ENCODE measurements at places on chromosomes 16 and 17.

- DNase-seq, result no peak
These were observed 2.5 kb downstream of the SGCA start for GRCh38 chr17:50168319-50168718.

DNA sequence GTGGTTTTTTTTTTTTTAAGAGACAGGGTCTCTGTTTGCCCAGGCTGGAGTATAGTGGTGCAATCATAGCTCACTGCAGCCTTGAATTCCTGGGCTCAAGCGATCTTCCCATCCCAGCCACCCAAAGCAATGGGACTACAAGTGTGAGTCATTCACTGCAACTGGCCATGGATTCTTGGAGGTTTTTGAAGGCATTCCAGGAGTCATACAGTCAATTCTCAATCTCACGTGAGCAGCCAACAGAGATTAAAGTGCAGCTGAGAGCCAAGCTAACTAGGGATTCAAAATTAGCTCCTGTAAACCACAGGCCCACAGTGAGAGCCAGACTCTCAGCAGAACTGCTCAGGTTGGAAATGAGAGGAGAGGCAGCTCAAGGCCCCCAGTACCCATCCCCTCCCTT is 30.2 kb downstream of the XPO6 start:
- DNase-seq, result peak; percentile 2

GRCh38 chr16:87375426-87376135 is 8.0 kb downstream of the FBXO31 start:
- DNase-seq, result no peak

- peak; percentile 86 for DNase-seq
These were observed 12.0 kb upstream of the CD300A start for GRCh38 chr17:74454197-74455024.

DNA sequence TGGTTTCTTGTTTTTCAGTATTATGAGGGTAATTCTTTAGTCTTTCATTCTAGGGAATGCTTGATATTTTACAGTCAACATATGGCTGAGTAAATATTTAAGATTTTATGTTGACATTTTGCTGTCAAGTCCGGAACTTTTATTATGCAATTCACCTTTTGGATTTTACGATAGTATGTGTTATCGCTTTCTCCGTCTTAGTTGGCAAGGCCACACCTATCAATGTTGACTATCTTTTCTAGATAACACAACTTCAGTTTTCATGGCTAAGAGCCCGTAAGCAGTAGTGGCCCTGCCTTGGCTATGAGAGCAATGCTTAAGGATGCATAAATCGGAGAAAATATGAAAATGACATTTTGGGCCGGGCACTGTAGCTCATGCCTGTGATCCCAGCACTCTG is 39.5 kb upstream of the CDH13 start:
- no peak for DNase-seq

DNA sequence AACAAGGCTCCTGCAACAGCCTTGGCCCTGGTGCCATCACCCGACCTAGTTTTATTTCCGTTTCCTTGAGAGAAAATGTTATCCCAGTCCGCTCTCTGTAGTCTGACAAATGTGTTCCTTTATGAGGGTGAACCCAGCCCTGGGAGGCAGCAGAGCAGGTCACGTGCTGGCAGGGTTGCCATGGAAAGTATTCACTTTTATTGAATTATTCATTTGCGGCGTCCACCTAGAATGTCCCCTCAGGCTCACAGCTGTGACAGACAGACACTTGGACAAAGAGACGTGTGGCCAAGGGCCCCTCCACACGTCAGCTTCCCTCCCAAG is 90.0 kb downstream of the WSCD1 start:
- no peak for DNase-seq

DNA sequence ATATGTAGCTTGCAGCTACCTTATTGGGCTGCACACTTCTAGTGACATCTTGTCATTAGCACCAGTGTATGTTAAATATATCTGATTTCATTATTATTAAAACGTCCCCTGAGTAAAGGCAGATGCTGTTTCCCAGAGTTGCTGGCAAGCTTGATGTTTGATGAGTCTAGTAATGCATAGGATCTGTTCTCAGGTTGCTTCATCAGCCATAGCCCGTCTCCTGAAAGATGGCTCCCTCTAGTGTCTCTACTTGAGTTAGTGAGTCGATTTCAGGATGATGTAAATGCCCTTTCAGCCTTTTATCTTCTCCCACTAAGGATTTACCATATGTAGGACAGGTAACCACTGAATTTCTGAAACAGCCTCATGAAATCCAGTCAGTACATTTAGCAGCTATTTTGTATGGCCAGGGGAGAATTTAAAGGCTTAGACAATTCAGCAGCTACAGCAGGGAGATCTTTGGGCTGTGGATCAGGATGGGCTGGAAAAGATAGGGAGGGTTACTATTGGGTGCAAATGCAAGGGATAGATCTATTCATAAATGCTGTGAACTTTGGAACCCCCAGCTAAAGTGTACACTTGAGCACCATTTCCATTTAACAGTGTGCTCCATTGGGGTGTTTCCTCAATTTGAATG is 376.3 kb downstream of the CNTNAP4 start:
- peak; percentile 63 for DNase-seq

- DNase-seq, result no peak
These were observed 1.7 kb downstream of the MT2A start for GRCh38 chr16:56610017-56610608.

DNA sequence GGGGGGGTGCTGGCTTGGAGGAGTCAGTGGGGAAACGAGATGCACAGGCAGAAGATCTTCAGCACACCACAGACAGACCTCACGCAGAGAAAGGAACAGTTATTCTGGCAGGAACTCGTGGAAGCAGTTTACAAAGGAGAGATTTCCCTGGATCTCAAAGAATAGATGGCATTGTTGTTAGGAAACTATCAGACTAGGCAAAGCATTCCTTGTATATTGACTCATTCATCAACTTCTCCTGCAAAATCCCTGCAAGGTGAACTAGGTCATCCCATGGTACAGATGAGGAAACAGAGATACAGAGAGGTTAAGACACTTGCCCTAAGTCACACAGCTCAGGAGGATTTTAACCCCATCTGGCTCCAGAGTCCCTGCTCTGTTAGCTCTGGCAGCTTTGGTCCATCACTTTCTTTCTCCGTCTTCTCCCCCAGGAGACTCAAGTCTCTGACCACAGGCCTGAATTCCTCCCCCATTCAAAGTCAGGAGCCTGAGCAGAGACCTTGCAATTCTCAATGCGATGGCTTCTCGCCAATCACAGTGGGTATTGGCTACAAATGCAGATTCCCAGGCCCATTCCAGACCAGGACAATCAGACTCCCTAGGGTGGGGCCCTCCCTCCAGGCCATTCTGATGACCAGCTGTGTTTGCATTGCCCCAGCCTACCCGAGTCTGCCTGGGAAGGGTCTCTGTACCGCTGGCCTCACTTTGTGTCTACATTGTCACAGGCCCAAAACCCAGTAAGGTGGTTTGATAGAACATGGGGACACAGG is 56.4 kb downstream of the LITAF start:
- DNase-seq, result no peak

DNA sequence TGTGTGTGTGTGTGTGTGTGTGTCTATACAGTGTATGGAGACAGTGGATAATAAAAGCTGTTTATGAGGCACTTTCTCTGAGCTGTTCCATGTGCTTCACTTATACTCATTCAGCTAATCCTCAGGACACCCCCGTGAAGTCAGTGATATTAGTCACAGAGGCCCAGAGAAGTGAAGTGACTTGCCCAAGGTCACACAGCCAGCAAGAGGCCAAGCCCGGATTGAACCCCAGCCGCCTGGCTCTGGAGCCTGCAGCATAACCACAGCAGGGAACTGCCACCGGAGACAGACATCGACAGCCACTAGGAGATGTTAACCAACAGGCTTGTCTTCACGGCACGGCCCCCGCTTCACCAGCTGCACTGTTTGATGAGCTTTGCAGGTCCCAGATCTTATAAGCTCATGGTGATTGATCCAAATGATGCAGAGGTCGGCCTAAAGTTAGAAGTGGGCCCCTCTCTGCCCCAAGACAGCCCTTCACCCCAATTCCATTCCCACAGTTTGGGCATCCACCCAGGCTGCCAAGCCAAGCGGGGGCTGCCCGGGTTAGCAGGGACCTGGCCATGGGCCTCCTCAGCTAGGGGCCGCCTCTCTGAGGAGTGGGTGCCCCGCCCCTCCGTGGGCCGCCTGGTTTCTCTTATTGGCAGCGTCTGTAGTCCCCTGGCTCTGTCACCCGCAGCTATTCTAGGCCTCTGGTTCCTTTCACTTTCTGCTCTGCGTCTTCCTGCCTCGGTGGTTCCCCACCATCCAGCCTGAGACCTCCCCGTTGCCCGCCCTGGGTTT is 30.9 kb downstream of the SOCS1 start:
- DNase-seq, result no peak

DNA sequence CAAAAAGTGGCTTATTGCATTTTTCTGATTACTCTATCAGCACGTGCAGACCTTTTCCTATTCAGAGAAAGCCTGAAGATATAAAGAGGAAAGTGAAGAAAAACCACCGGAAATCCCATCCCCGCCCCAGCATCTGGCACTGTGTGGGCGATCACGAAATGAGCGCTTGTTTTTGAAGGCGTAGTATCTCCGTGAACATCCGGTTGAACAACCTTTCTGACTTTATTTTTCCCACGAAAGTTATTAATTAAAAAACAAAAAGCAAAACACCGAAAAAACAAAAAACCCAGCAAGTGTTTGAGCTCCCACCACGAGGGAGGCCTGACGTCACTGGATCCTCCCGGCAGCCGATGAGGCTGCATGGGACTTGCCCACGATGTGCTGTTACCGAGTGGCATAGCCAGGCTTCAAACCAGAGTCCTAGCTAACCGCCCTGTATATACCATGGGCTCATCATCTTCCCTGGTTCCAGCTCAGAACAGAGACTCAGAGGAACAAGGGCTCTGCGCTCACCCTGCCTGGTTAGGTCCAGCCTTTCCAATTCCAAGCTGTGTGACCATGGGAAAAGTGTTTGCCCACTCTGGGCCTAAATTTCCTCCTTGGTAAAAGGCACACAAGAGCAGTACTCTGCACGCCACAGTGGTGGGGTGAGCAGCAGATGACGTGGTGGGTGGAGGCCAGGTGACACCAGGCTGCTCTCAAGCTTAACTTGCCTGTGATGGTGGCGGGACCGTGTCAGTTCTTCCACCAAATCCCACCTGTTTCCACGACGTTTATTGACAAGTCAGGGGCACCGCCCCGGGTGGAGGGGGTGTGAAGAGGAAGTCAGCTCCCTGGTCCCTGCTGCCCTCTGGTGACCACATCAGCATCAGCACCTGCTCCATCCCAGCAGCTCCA is 34.3 kb upstream of the IL21R start:
- peak; percentile 77 for DNase-seq

DNA sequence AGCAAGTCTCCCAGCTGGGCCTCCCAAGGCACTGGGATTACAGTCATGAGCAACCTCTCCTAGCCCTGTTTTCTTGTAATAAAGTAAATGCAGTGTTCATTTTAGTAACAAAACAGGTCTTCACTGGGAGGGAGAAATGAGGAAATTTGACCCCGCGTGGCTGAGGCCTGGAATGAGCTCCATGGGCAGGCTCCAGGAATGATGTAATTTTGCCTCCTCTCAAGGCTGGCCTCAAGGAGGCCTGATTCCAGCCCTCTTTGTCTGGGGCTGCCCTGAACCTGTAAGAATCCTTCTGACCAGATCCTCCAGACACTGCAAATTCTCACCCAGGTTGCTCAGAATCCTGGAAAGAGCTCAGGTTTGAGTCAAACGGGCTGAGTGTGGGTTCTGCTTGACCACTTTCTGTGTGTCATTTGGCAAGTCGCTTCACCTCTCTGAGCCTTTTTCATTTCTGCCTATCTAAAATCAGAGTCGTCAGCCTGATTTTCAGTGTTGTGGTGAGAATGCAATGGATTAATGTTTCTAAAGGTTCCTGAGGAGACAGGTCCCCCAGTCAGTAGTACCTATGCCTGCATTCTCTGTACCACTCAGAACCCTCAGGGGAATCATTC is 57.1 kb downstream of the RAB11FIP4 start:
- no peak for DNase-seq

DNA sequence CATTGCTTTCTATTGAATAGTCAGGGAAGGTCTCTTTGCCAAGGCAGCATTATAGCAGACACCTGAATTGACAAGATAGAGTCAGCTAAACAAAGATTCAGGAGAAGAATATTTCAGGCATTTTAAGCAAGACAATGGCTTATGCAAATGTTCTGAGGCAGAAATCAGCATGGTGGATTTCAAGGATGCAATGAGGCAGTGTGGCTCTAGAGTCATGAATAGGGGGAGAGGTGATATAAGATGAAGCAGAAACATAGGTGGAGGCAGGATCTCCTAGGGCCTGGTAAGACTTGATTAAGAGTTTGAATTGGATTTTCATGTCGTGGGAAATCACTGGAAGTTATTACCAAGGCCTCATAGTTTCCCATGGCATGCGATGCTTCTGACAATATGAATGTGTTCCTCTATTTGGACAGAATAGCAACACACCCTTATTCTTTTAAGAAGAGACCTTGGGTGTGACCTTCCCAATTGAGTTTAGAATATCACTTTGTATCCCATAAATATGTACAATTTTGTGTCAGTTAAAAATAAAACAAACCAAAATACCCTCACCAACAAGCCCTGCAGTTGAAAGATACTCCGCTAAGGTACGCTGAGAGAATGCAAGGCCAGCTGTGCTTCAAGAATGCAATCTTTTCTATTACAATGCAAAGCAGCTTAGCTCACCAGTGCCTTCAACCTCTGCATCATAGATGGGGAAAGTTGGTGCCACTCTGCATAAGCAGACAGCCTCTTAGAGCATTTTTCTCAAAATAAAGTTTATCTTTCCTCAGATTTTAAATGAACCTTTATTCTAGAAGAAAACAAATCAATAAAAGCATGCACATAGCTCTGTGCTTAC is 139.6 kb upstream of the SALL1 start:
- DNase-seq, result no peak

DNA sequence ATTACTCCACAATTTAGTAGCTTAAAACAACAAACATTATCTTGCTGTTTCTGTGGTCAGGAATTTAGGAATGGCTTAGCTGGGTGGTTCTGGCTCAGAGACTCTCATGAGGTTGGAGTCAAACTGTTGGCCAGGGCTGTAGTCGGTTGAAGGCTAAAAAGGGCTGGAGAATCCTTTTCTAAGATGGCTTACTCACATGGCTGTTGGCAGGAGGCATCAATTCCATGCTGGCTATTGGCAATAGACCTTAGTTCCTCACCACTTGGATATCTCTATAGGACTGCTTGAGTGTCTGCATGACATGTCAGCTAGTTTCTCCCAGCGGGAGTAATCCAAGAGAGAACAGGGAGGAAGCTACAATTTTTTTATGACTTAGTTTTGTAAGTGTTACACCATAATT is 6.6 kb upstream of the EFCAB13 start:
- DNase-seq, result no peak

DNA sequence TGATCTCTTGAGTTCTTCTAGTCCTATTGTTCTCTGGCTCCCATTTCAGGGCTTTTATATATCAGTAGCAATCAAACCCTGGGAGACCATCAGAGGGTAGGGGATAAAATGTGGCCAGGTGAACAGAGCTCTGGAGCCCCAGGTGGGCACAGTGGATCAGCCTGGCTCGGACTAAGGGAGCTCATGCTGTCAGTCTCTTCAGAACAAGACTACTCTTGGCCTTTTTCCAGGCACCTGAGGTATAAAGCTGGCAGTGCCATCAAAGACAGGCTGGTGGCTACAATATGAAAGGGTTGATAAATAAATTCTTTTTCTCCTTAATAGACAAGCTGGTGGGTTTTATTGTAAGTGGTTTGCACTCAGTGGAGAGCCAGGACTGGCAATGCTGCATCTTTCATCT is 160.0 kb upstream of the CCL2 start:
- DNase-seq, result no peak

Data from DMS53 (cell line).